Activated CD4-positive, CD25-positive, alpha-beta regulatory T cell (primary cell): ENCODE measurements at places on chromosomes 1 and 21.

GRCh38 chr1:11764115-11764514 lies 2.1 kb downstream of the C1orf167 start:
- DNase-seq, result no peak

DNA sequence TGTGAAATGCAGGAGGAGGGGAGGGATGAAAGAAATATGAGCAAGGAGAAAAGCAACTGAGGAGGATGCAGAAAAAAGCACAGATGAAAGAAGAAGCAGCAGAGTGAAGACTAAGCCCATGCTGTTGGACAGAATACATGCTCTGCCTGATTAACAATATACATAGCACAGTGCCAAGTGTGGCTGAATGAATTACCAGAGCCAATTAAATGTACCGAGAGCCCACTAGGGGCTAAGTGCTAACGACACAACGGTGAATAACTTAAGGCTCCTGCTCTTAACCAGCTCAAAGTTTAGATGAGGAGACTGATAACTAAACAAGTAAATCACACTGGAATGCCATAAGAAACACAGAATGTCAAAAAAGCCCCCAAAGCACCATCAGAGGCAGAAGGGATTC lies 15.6 kb downstream of the CADM3 start:
- no peak for DNase-seq

DNA sequence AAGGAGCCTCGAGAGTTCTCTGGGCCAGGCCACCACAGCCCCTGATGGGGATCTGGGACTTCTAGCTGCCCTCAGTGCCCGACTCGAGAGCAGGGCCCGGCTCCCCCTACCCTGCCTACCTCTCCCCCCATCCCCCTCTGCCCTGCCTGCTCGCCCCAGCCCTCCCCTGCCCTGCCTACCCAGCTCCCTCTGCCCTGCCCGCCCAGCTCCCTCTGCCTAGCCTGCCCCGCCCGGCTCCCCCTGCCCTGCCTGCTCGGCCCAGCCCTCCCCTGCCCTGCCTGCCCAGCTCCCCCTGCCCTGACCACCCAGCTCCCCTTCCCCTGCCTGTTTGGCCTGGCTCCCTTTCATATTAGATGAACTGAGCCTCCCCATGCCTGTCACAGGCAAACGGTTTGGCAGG lies 117.4 kb upstream of the TMEM51 start:
- no peak for DNase-seq

GRCh38 chr1:244180256-244180655 lies 129.2 kb downstream of the ZBTB18 start:
- no peak for DNase-seq

- DNase-seq, result no peak
These were observed 58.5 kb downstream of the MAP10 start for GRCh38 chr1:232863544-232864275.

GRCh38 chr21:36959020-36959835 lies 7.2 kb downstream of the HLCS start:
- no peak for DNase-seq

GRCh38 chr21:37196847-37197246 lies 70.3 kb downstream of the VPS26C start:
- DNase-seq, result no peak

- no peak for DNase-seq
These were observed at the start of gene PRKACB for GRCh38 chr1:84143796-84144565. Gene PRKACB, plus strand, starts transcription at chr1:84144271. Its CDS starts 91 bp downstream, at chr1:84144362.

DNA sequence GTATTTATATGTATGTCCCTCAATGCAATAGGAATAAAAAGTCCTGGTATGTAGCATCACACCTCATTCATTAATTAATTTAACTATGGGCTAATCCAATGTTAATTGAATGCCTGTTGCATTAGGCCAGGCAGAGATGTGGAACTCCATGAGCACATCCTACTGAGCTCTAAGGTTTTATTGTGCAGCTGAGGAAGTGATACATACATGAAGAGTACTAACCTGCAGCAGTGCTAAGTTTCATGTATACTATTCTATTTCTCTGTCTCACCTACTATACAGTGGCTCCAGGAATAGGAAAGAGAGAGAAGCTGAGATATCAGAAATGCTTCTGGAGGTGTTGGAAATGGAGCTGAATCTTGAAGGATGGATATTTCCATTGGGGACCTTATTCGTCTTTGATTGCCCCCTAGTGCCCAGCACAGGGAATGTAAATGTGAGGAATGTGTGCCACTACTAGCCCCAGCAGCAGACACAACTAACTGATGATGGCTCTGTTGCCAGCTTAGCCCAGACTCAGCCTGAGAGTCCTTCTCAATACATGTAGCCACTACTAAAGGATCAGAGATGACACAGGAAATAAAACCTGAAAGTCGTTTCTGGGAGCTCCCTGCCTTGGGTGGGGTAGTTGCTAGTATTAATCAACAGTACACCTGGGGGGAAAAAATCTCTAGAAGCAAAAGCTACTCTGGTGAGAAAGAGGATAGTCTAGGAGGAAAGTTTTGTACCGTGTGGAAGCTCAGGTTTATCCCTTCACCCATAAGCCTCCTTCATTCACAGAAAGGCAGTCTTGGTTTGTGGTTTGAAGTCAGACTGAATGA lies 173.3 kb upstream of the FOXD3 start:
- DNase-seq, result no peak

DNA sequence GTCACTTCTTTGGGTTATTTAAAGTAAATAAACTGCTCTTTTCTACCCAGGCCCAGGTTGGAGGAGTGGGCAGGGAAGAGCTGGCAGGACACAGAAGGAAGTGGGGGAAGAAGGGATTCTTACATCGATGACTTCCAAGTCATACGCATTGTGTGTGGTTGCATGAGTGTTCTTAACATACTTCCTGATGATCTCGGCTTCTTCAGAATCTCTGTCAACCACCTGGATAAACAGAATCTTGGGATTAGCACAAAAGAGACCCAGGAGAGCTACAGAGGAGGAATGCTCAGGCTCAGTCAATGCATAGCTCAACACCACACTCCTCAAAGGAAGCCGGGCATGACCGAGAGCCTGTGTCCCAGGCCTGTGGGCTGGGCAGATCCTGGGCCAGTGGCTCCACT lies 42.1 kb downstream of the PARP1 start:
- DNase-seq, result no peak

- peak; percentile 5 for DNase-seq
These were observed 9.1 kb upstream of the LCE2D start for GRCh38 chr1:152654110-152654509.

- DNase-seq, result no peak
These were observed 35.1 kb downstream of the SLC2A1 start for GRCh38 chr1:42923367-42924081.

- DNase-seq, result no peak
These were observed 120.1 kb downstream of the PRDM2 start for GRCh38 chr1:13820055-13820454.

DNA sequence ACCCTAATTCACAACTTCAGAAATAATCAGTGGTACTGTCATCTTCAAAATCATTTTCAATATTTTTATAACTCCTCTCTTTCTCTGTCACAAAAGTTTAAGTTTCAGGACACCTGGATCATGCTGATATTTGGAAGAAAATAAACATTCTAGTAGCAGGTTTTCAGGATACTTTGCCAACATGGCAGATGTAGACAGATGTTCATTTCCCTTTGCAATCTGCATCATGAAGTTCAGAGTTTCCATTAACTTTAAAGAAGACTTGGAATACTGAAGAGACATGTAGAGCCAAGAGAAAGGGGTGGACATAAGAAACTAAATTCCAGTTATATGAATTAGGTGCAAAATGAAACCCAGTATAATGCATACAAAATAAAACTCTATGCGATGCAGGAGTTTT lies 218.1 kb downstream of the USH2A start:
- DNase-seq, result no peak

- no peak for DNase-seq
These were observed 13.4 kb downstream of the ITSN1 start for GRCh38 chr21:33655588-33656221.

GRCh38 chr1:15064217-15064929 lies 89.2 kb upstream of the TMEM51 start:
- no peak for DNase-seq

- no peak for DNase-seq
These were observed 3.1 kb downstream of the CD52 start for GRCh38 chr1:26320896-26321295.

DNA sequence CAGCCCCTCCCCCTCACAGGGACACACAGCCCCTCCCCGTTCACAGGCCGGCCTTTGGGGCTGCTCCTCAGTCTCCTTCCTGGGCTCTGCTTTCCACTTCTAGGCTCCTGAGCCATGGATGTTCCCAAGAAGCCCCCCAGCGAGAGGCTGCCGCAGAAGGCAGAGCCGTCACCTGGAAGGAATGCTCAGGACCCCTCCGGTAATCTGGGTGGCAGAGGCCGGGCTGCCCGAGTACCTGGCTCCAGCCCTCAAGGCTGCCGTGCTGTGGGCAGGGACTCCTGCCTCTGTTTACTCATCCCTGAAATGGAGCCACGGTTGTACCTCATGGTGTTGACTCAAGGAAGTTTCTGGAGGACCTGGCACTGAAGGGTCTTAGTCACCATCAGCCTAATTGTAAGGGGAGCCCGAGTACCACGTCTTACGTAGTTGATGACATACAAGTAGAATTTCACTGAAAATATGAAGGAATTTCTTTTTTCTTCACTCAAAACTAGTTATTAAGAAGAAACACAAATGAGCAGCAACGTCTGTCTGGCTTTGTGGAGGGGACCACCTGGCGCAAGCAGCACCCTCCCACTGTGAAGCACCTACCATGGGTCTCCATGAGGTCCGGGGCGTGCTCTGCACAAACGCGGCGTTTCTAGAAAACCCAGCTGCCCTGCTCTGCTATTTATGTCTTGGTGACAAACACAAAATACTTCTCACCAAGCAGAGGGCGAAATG lies 33.7 kb downstream of the PRDM15 start:
- no peak for DNase-seq

- no peak for DNase-seq
These were observed 5.5 kb downstream of the CACYBP start for GRCh38 chr1:175005085-175005783.

DNA sequence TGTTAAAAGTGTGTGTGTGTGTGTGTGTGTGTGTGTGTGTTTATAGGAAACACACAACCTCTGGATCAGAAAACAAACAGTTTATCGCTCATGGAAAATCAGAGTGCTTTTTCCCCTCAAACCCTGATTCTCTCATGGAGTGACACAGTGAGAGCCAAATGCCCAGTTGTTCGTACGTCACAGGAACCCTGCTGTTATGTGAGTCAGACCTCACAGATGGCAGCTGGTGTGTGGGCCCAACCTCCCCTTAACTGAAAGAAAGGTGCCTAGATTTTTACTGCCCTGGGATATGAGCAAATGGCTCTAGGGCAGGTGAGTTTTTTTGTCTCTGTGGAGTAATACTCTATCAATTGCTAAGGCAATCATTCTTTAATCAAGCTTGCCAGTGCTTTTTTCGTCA lies 1788.1 kb downstream of the BRINP3 start:
- DNase-seq, result no peak

- no peak for DNase-seq
These were observed 869.1 kb downstream of the KCNT2 start for GRCh38 chr1:195738966-195739650.

DNA sequence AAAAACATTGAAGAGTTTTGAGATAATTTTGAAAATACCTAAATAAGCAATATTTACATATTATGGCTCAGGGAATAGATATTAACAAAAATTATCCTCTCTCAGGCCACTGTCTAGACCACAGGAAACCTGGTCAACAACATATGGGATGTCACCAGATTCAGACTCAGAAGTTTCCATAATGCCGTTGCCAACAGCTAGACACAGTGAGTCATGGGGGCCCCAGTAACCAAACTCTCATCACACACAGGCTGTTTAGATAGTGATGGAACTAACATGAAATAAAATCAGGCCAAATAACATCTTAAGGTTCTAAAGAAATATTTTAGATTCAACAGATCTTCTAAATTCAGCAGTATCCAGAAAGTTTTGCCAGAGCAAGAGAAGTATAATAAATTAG lies 681.7 kb upstream of the ADAMTS5 start:
- DNase-seq, result no peak

GRCh38 chr1:225919906-225920305 lies 4.1 kb downstream of the PYCR2 start:
- DNase-seq, result no peak

GRCh38 chr1:173554541-173555250 lies 48.2 kb downstream of the SLC9C2 start:
- DNase-seq, result no peak

DNA sequence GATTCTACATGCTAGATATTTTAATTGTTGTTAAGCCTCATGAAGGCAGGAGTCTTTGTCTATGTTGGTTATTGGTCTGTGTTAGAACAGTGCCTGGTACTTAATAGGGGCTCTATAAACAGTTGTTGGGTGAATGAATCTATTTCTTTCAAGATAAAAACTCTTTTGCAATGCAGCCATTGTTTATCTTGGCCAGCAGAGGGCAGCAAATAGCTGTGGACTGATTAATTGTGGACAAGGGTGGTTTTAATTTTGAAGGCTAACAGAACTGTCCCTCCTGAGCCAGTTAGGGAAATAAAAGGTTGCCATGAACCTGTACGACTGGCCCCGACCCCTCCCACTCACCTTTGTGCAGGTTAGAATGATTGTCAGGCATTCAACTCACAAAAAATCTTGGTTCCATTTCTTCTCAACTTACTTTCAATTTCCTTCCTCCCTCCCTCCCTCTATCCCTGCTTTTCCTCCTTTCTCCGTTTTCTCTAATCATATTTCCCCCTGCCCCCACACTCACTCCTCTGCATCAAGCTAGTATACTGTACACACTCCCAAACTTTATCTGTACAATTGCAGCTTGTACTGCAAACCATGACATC lies 66.3 kb upstream of the DIRAS3 start:
- DNase-seq, result peak; percentile 7

DNA sequence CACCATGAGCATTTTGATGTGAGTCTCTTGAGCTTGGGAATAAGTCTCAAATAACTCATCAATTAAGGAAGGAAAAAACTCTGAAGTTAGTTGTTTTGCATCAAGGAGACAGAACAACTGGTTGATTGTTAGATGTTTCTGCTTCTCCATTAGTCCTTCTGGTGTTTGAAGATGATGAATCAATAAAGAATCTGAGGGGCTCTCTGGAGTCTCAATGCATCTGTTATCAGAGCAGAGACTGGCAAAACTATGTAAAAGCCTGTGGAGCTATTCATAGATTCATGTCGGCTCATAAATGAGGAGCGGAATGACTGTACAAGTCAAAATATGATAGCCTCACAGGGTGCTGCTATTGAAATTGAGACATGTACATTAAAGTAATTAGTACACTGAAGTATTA lies 73.3 kb upstream of the ZC3H11B start:
- no peak for DNase-seq

- DNase-seq, result no peak
These were observed 26.8 kb upstream of the CLSTN1 start for GRCh38 chr1:9850442-9851162.

DNA sequence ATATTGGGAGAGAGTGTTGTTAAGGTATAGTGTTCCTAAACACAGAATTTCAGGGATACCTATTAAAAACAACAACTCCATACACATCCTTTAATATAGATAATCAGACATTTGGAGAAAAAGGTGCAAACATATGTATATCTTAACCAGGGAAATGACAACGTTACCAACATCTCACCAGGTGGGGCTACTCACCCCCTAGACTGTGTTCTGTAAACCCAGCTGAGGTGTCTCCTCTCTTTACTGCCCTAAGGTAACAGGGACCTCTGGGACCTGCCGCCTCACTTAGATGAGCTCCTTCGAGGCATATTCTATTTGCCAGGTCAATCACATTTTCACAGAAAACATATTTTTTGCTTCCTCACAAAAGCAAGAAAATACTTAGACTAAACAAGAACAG lies 13.4 kb downstream of the RRAGC start:
- DNase-seq, result no peak
